ENCODE measurements at places on chromosomes 1 and 21. TPM values are rescaled to one million over a fixed set of nuclear protein-coding genes. Genes with fewer than 3 reads are reported as not detected.
A peak's percentile ranks its signal among the peaks of the same experiment; 100 is the strongest.

DNA sequence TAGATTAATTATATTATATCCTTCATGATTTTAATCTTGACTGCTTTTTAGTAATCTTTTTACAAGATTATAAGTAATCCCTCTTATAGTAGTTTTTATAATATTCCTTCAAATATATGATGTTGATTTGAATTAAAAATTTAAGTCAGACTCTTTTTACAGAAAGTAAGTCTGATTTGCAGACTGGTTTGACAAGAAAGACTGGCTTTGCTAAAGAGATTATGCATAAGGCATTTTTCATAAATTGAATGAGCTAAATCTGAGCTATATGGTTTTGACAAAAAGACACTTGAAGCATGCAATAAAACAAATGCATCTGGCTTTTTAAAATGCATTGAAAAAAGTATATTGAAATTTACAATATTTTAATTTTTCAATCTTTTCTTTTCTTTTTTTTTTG, 26.3 kb upstream of the CAMK1G start:
- DNase-seq, result no peak

DNA sequence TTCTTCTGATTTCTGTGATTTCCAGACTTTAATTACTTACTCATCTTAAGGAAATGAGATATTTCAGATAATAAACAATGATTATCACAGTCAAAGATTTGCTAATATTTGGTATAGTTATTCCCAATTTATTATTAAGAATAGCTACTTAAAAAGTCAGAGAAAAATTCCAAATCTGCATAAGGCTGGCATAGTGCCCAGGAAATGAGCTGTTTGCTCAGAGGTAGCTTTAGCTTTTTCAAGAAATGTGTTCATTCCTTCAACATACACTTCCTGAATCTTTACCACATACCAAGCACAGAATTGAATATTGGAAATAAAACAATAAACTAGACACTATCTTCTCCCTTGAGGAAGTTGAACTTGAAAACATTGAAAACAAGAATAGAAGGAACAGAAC, 44.3 kb upstream of the KCNK1 start:
- no peak for DNase-seq

DNA sequence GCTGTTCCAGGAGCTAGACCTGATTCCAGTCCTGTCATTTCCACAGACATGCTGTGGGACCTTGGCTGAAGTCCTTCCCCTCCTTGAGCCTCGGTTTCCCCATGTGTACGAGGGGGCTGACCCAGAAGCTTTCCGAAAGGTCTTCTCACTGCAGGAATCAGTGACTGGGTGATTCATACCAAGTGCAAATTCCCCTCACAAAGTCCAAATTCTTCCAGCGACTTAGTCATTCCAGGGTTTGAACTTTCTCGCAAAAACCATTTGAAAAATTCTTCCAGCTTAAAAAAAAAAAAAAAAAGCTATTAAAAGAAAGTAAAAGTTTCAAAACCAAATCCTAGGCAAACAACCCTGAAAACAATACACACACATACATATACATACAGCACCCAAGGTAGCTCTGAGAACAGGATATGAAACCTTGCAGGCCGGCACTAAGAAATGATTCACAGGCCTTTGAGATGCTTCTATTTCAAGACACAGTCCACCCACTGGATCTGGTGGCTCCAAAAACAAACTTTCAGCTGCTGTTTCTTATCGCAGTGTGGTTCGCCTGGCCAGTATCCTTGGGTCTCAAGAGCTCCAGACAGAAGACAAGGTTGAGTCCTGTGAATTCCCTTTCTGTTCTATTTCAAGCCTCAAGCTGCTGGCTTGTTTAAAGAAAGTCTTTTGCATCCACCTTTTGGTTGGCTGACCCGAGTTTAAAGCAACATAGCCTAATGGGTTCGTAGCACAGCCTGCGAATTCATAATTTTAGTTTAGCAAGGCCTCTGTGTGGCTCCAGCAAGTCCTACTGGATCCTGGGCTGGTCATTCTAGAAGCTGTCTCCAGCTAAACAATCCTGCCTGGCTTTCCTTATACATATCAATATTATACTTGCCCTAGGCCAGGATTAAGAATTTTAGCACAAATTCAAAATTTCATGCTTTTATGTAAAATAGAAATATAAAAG, 18.0 kb upstream of the ID3 start:
- peak; percentile 51 for DNase-seq

- no peak for DNase-seq
Observed at GRCh38 chr1:228256626-228257375, 49.0 kb downstream of the OBSCN start.

DNA sequence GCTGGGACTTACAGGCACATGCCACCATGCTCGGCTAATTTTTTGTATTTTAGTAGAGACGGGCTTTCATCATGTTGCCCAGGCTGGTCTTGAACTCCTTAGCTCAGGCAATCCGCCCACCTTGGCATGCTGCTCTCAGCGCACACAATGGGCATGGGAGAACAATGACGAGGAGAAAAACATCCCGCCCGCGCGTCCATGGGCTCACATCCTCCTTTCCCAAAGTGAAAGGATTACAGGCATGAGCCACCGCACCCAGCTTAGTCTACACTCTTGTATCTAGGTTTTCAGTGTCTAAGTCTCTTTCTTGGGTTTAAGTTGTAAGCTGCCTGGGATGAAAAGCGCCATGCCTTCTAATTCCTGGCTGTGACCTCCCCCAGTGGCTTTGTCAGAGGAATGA, 37.9 kb downstream of the CDK18 start:
- DNase-seq, result no peak

- peak; percentile 65 for DNase-seq
Observed at GRCh38 chr1:15797614-15798390, 9.6 kb downstream of the UQCRHL start.

DNA sequence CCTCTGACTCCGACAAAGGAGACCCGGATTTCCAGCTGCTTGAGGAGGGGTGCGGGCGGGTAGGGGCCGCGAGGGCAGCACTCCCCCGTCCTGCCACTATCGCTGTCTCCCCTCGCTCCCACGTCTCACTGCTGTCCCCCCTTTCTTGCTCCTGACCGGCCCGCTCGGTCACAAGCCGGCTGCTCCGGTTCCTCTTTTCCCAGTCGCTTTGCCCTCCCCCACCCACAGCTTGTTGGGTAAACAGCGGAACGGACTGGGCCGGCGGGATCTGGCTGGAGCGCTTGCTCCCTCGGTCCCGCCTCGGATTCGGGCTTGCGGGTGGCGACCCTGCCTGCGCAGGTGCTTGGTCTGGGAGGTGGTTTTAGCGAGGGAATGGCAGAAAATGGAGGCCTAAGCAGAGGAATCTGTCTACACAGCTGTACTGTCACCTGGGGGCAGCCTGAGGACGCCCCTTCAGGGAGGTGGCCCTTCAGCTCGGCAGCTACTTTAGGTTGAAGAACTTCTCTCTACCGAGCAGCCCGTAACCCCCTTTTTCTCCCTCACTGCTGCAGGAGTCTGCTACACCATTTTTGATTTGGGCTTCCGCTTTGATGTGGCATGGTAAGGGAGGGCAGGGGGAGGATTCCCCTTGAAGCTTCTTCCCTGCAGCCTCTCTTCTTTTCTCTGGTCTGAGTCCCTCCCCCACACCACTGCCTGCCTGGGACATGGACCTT, 645 bp downstream of the ATP6V0B start:
- DNase-seq, result no peak

DNA sequence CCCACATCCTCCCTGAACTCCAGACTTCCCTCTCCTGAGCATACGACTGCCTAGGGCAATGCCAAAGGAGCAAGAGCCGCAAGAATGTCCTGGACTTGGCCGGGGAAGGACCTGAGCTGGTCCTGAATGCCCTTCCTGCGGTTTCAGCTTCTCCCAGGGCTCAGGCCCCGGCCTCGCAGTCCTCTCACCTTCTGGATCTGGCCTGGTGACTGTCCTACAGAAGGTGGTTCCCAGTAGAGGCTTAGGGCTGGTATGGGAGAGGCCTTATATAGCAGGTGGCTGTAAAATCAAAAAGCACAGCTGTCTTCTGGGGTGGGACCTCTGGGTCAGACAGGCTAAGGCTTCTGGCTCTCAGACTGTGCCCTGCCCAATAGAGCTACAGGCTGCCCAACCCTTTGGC, at the start of gene LYPD8:
LYPD8 (minus strand) TSS at position 243 of the 400 bp plus-strand sequence. CDS start 4,678 bp downstream, outside the sequence.
- no peak for DNase-seq

GRCh38 chr1:20075345-20075744, 5.4 kb downstream of the PLA2G5 start:
- DNase-seq, result no peak

- DNase-seq, result no peak
Observed at GRCh38 chr1:202577381-202577780, 132.9 kb downstream of the SYT2 start.

DNA sequence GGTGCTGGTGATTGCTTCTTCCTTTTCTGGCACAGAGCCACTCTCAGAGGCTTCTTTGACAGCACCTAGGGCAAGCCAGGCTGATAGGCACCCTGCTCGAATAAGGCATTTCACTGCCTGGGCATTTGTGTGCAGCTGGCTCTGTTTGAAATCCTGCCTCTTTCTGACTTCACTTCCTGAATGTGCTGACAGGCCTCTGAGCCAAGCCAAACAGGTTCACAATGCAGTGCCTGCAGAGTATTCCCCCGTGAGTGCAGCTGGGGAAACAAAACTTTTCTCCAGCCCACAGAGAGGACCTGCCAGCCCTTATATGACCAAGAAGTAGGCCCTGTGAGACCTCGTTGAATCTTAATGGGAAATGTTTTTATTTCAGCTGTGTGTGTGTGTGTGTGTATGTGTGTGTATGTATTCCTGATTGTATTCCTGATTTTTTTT, 10.4 kb downstream of the JUN start:
- DNase-seq, result no peak

DNA sequence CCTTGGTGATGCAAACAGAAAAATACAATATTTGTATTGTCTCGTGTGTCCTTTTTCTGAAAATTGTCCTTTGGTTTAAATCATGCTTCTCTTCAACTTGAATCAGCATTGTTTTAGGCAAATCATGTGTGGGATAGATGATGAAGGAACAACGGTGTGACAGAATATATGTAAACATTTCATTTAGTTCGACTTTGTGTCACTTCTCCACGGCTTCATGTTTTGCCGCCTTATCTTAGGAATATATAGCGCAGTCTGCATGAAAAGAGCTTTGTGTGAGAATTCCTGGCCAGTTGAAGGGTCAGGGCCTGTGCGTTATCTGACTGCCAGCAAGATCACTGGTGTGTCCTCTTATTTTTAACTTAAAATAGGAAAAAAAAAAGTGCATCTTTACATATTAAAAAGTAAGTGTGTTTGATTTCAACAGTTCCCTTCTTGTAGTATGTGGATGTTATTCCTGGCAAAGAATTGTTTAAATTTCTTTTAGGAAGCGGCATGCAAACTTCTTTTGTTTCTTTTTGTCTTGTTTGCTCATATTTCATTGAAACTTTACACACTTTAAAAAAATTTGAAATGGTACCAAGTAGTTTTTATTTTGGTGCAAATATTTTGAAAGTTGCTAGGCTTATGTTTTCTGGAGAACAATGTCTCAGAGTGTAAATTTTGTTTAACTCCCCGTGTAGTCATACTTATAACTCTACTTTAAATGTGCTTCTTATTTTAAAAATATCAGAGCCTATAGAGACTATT, 465.2 kb downstream of the USP25 start:
- peak; percentile 21 for DNase-seq

DNA sequence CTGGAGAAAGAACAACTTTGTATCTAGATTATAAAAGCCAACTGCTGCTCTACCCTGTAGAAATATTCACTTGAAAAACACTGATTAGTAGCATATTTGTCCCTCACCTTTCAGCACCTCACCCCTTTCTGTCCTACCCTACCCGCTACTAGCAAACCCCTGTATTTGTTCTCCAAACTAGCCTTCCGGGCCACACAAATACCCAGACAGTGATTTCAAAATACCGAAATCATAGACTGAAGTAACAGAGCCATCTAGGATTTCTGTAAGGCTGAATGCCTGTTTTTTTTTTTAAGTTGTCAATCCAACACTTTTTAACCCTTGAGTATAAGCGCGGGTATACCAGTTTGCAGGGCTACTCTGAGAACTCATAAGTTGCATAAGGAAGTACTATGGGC, 398 bp upstream of the DPT start:
- no peak for DNase-seq

DNA sequence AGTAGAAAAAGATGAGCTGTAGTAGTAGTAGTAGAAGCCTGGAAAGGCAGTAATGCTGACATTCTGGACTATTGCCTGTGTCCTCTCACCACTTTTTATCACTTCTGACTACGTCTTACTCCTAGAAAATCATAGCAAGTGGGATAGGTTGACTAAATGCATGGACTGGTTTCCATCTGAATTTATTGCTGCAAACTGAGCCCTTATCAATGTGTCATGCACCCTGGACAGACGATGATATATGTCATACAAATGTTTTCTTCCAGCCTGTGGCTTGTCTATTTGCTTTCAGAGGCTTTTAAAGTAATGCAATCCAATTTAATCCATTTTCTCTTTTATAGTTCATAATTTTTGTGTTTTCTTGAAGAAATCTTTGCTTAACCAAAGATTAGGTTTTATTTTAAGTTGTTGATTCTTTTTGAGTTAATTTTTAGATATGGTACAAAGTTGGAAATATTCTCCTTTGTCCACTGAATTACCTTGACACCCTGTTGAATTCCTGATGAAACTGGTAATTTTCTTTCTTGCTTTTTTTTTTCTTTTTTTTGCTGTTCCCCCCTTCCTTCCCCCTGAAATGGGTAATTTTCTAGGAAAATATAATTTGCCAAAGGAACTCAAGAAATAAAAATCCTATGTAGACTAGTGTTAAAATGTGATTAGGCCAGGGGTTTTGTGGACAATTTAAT, 47.1 kb downstream of the PHACTR4 start:
- DNase-seq, result no peak

GRCh38 chr1:4658643-4659628, 4.5 kb downstream of the AJAP1 start:
- peak; percentile 40 for DNase-seq

DNA sequence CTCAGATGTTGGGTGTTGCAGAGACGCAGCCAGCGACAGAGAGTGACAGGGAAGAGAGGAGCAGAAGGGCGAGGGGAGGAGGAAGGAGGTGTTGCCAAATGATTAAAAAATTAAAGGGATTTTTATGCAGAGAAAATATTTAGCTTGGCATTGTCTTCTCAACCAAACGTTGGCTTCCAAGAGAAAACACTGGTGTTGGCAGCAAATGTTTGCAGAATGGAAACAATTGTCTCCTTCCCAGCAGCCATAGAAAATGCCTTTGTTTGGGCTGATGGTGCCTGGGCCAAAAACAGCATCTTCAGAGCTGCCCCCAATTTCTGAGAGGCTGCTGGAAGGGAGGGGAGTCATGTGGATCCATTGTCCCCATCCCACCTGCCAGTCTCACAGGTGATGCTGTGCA, 29.7 kb upstream of the GRIK3 start:
- no peak for DNase-seq

Gene KCNJ9
- not detected for total RNA-seq

Gene ATP8B2
- 61.9 TPM for total RNA-seq

Gene ADIPOR1
- total RNA-seq, result 122 TPM

Gene CLK2
- 13.7 TPM for total RNA-seq
